ENCODE measurements at places on chromosomes 12 and 14. TPM values are rescaled to one million over a fixed set of nuclear protein-coding genes. Genes with fewer than 3 reads are reported as not detected.

- DNase-seq, result peak; percentile 54
These were observed 61.3 kb downstream of the C14orf132 start for GRCh38 chr14:96100161-96101064.

- no peak for DNase-seq
These were observed 33.5 kb upstream of the CERS5 start for GRCh38 chr12:50200552-50201273.

The ACOT6 gene
- not detected for total RNA-seq

The KRT85 gene
- total RNA-seq, result not detected

- no peak for DNase-seq
These were observed 1098.2 kb upstream of the USP15 start for GRCh38 chr12:61161961-61162360.

The C12orf60 gene
- 0.50 TPM for total RNA-seq

DNA sequence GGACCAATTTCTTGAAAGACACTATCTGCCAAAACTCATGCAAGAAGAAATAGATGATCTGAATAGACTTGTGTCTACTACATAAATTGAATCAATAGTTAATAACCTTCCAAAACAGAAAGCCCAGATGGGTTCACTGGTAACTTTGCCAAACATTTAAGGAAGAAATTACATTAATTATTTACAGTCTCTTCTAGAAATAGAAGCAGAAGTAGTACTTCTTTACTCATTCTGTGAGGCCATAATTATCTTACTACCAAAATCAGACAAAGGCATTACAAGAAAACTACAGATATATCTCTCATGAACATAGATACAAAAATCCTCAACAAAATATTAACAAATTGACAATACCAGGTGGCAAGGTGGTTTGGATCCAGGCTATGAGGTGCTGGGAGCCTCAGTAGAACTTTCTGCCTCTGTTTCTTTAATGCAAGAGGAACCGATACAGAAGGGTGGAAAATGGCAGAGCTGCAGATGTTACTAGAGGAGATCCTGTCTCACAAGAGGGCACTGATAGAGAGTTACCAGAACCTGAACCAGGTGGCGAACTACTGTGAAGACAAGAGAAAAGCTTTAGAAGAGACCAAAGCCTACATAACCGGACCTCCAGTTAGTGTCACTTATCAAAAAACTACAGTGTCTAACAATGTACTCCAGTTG, 33.7 kb upstream of the KTN1 start:
- DNase-seq, result no peak

The SMIM41 gene
- total RNA-seq, result 0.41 TPM

The TAS2R10 gene
- 0.33 TPM for total RNA-seq

- DNase-seq, result no peak
These were observed at the start of gene NUAK1 for GRCh38 chr12:106138633-106139421. Gene NUAK1 (minus strand): TSS chr12:106138954. CDS start chr12:106138653, 301 bp downstream.

DNA sequence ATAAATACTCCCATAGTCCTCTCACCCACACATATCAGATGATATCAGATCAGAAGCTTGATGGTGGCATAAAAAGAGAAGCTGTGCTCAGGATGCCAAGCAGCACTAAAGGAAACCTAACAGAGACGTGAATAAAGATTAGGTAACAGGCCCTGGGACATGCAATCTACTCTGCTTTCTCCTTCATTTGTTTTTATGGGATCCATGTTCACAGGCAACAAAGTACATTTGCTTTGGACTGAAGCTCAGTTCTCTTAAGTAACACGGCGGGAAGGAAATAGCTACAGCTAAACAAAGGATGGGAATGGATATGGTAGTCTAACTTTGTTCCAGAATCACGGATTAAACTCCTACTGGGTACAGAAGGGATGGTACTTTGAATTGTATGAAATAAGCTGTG, 119.5 kb downstream of the TTC7B start:
- DNase-seq, result no peak

DNA sequence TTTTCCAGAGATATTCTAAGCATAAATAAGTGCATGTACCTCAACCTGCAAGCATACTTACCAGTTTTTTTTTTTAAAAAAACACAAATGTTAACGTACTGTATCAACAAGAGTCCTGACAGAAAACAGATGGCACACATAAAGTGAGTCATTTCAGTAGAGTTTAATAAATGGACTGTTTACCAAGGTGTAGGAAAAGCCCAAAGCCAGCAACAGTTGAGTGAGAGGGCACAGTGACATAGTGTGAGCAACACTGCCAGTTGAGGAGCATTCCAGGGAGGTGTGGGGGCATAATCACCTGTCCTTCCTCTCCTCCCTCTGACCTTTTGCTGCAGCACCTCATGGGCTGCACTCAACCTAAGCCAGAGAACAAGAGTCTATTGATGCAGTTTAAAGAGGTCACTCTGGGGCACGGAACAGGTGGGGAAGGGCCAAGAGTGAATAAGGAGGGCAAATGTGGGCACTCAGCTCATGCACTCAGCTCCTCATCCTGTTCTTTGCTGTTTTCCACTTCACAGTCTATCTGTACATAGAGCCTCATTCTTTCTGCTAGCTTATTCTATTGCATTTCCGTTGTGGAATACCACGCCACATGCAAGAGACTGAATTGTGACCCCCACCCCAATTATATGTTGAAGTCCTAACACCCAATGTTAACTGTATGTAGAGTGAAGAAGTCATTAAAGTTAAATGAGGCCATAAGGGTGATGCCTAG, 29.3 kb downstream of the DHRS2 start:
- no peak for DNase-seq

DNA sequence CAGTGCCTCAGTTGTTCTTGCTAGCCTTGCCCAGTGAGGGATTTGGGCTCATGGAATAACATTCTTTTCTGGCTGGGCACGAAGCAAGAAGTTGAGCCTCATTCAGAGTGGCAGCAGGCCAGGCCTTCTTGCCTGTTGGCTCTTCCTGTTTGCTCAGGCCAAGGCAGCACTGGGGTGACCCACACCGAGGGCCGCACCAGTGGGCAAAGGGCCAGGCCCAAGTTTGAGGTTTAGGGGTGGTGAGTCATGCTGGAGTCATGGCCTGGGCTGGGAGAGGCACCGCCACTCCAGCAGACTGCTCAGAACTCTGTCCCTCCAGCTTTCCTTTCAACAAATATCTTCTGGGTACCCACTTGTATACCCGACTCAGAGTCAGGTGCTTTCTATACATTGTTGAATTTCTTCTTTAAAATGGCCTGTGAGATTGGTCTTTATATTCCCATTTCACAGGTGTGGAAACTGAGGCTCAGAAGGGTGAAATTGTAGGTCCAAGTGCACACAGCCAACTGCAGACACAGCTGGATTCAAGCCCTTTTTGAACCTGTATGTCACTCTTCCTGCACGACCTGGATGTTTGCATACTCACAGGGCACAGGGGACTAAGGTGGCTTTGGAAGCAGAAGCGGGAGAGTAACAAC, 279.4 kb downstream of the FOXN3 start:
- DNase-seq, result no peak

The IRF2BPL gene
- 32.6 TPM for total RNA-seq

DNA sequence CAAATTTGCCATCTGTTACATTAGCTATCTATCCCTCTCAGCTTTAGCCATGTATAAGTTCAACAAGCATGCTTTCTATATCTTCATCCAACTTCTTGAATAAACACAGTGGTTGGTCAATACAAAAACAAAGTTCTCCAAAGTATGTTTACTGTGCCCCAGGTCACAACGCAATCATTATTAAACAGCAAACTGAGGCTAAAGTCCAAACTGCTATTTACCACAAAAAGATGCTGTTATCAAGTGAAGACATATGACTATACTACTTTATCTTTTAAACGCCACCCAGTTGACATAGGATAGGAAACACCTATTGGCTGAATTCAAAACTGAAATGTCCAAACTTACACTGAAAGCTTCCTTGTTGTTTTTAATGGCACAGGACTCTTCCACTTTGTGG, 11.7 kb downstream of the ZCCHC8 start:
- no peak for DNase-seq

GRCh38 chr12:10320643-10321042, 13.0 kb downstream of the KLRD1 start:
- no peak for DNase-seq

- DNase-seq, result no peak
These were observed 217.7 kb upstream of the PRICKLE1 start for GRCh38 chr12:42807251-42807650.

DNA sequence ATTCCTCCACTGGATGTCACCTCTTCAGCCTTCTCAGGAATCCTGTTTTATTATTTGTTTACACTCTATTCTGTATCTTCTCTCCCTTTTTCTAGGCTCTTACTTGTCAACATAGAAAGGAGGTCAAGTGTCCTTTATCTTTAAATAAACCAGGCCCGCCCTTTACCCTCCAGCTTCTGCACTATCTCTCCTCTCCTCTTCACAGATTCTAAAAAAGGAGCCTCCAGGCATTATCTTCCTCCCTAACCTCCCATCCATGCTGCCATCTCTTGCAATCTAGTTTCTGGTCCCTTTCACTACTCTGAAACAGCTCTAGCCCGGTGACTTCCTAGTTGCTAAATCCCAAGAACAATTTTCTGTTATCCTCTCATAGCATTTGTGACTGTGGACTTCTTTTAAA, 24.1 kb upstream of the ARID2 start:
- DNase-seq, result no peak

- DNase-seq, result no peak
These were observed 14.1 kb upstream of the NT5DC3 start for GRCh38 chr12:103855036-103855712.

The CCDC38 gene
- total RNA-seq, result 0.14 TPM

GRCh38 chr14:75770635-75771034, 109.6 kb downstream of the TTLL5 start:
- no peak for DNase-seq

The PAPLN gene
- total RNA-seq, result not detected

DNA sequence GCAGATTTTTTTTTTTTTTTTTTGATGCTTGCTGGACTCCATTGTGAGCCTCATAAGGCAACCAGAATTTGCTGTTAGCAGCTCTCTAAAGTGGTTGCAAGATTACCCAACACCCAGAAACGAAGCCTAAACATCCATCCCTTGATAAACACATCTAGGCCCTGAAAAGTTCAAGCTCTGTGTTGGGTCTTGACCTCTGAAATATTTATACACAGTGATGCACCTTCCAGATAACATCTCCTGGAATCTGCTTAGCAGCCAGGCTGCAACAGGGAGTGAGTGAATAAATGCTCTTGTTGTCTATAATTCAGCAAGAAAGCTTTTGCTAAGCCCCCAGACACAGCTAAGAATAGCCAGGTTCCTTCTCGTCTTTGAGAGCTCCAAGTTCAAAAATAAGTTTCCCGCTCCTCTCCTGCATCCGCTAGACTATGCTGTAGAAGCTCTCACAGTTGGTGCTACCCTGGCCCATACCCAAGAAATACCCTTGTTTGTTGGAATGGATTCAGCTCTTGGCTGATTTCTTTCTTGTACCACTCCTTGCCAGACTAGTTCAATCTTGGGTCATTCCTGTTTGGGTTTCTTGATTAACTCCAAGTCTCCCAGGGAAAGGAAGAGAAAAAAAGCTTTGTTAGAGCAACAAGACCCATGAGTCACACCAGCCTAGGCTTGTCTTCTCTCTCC, 610.6 kb upstream of the TBX3 start:
- DNase-seq, result no peak

DNA sequence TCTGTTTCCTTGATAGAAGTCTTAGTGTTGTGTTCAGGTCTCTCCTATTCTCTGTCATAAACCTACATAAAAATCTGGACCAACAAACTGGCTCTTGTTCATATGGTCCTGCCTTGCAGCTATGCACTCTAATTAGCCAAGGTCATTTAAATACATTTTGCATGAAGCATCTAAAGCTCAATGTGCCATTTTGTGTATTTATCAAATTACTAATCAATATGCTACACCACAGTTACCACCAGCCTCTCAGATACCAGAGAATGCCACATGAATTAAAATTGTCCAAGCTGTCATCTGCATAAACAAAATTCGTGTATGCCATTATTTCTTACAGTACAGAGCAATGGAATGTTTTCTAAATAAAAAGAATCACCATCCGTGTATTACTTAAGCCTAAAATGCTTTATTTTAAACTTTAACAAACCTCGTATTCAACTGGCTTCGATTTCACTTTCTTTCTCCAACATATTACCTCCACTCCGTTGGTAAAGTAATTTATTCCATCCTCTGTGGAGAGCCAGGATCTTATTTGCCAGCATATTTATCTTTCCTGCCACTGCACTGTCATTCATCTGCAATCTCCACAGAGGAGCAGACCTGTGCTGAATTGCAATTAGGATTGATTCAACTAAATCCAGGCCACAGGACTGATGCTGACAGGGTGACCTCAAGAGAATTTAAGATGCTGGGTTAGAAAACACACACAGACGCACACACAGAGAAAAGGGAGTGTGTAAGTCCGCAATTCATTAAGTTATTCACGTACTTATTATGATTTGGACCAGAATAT, 284.1 kb upstream of the FOXG1 start:
- no peak for DNase-seq

The KLRK1 gene
- total RNA-seq, result 158 TPM

The RBM25 gene
- total RNA-seq, result 120 TPM

- DNase-seq, result no peak
These were observed 103.4 kb downstream of the LGMN start for GRCh38 chr14:92644970-92645515.

DNA sequence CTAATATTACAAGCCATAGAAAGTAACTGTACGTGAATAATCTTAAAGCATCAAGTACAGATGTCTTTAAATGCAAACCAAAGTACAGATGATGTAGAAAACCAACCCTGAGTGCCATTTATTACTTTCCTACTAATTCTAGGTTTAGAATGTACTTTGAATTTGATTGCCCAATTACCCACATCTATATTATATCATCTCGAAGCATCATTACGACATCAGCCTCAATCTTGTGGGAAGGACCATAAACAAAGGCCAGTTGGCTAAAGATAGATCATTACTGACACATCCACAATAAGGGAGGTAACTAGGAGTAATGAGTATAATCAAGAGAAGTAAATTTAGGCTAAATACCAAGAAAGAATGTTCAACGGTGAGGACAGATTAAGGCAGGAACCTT, 478.9 kb downstream of the BCAT1 start:
- DNase-seq, result no peak

DNA sequence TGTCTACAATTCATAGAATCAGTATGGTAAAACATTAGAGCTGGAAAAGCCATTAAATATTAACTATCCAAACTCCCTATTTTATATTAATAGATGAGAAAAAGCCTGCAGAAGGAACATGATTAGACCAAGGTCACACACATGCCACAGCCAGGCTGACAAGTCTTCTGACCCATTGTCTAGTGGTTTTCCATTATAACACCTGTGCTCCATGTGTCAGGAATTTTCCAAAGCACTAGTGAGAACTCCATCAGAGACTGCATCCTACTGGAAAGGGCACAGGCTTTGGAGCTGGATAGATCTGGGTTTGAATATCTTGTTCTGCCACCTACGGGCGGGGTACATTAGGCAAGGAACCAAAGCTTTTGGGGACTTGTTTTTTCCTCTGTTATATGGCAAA, 325.5 kb downstream of the RAD51B start:
- DNase-seq, result no peak

The LRTM2 gene
- not detected for total RNA-seq

DNA sequence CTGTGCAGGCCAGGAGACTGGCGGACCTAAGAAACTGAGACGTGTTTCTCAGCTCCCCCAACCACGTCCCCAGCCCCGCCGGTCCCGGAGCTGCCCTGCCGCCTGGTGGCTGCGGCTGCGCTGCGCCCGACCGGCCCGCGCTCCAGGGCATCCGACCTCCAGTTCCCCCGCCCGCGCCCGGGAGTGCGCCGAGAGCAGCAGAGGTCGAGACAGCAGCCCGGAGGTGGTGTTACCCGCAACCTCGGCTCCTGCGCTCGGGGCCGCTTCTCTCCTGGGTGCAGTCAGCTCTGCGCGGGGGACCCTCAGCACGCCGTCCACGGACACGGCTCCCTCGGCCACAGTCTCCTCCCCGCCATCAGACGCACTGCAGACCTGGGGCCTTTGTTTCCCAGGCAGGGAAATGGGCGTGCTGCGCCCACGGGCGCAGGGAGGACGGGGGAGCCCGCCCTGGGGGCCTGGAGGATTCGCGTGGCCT, 21.6 kb upstream of the GPR132 start:
- DNase-seq, result peak; percentile 78
